CD4-positive, alpha-beta memory T cell (primary cell): ENCODE measurements at places on chromosomes 3 and 15. TPM values are rescaled to one million over a fixed set of nuclear protein-coding genes. Genes with fewer than 3 reads are reported as not detected.

GRCh38 chr3:185965496-185965895, 27.7 kb upstream of the TRA2B start:
- H3K27me3 ChIP-seq = no peaks in the 10 kb centered on the region
- no peak overlapping the region for H3K27ac ChIP-seq
- peaks cover under 1% of the 10 kb centered on the region for H3K4me1 ChIP-seq
- no peak overlapping the region for H3K4me3 ChIP-seq
- no peaks in the 10 kb centered on the region for H3K36me3 ChIP-seq

DNA sequence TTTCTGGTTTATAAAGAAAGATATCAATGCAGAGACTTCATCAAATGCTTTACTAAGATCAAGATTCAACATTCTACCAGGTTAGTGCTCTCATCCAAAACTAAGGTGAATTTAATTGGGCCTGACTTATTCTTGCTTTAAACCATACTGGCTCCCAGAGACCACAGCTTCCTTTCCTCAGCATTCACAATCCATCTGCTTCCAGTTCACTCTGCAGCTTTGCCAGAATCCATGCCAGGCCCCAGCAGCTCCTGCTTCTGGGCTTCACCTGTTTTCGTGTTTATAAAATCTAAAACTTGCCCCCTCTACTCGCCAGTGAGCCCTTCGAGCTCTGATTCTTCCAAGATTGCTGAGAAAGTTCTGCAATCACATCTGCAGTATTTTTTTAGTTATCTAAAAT, 2.3 kb downstream of the CPB1 start:
- no peaks in the 10 kb centered on the region for H3K36me3 ChIP-seq
- no peaks in the 10 kb centered on the region for H3K4me1 ChIP-seq
- H3K4me3 ChIP-seq = no peak overlapping the region
- no peaks in the 10 kb centered on the region for H3K27me3 ChIP-seq
- no peak overlapping the region for H3K27ac ChIP-seq

GRCh38 chr15:49817100-49817499, 196.3 kb downstream of the DTWD1 start:
- H3K27ac ChIP-seq = no peak overlapping the region
- DNase-seq = no peak
- H3K4me3 ChIP-seq = no peak overlapping the region
- no peaks in the 10 kb centered on the region for H3K27me3 ChIP-seq

The ATRIP gene
- 15.2 TPM for total RNA-seq

The SLC24A5 gene
- not detected for total RNA-seq

The RNF13 gene
- total RNA-seq = 63.3 TPM

- no peaks in the 10 kb centered on the region for H3K36me3 ChIP-seq
- no peaks in the 10 kb centered on the region for H3K4me1 ChIP-seq
- H3K4me3 ChIP-seq = no peak overlapping the region
- no peak overlapping the region for H3K27ac ChIP-seq
- H3K27me3 ChIP-seq = peaks cover 16% of the 10 kb centered on the region
Measured at GRCh38 chr3:55476515-55476914, 10.6 kb downstream of the WNT5A start.

DNA sequence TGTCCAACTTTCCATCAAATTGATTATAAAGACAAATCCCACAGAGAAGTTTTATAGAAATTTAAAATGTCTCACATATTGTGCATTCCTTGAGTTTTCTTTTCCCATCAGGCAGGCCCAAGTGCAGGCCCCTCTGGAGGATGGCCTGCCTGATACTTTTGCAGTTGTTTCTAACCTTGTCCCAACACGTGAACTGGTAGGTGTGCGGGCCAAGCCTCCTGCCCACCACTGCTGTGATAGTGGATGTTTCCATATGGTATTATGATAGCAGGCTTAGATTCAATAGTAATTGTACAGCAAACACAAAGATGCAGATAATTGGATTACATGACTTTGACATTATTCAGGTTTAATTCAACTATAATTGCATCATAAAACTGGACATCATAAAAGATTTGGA, 1.4 kb downstream of the P2RY12 start:
- no peak overlapping the region for H3K4me3 ChIP-seq
- no peaks in the 10 kb centered on the region for H3K36me3 ChIP-seq
- H3K27me3 ChIP-seq = no peaks in the 10 kb centered on the region
- no peak overlapping the region for H3K27ac ChIP-seq
- DNase-seq = no peak
- no peaks in the 10 kb centered on the region for H3K4me1 ChIP-seq

The SH2D7 gene
- total RNA-seq = not detected

The ZDHHC23 gene
- total RNA-seq = 5.2 TPM

The PEX5L gene
- not detected for total RNA-seq

DNA sequence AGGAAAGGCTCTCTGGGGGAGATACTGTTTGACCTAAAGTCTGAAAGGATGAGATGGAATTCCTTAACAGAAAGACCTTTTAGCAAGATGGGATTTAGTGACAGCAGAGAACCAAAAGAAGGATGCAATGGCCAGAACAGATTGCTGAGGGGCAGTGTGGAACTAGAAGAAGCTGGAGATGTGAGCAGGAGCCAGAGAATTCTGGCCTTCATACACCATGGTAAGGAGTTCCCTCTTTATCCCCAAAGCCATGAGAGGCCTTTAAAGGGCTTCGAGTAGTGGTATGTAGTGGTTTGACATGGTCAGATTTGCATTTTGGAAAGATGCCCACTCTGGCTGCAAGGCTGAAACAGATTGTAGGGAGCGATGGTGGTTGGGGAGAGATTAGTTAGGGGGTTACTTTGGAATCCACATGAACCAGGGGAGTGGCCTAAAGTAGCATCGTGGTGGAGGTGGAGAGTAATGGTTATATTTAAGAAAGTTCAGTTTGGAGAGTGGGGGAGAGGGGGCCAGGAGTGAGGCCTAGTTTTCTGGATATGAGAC, 34.0 kb upstream of the NPHP3 start:
- no peaks in the 10 kb centered on the region for H3K27me3 ChIP-seq
- H3K4me3 ChIP-seq = no peak overlapping the region
- DNase-seq = no peak

The EFCC1 gene
- not detected for total RNA-seq

DNA sequence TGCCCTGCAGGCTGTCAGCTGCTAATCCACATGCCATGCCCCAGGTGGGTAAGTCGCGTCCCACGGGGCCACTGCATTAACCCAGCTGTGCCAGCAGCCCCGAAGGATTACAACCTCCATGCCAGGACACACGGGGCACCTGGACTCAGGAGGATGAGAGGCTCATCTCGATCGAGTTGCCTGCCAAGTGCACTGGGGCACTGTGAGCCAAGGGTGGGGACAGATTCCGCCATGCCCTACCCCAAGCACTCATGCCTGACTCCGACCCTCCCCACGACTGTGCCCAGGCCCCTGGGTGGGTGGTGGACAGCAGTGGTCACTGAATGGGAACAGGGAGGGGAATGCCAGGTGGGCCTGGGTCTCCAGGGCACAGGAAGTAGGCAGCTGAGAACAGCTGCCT, 20.7 kb upstream of the SNRPA1 start:
- H3K4me1 ChIP-seq = peaks cover 6% of the 10 kb centered on the region
- no peaks in the 10 kb centered on the region for H3K36me3 ChIP-seq
- H3K4me3 ChIP-seq = no peak overlapping the region
- H3K27ac ChIP-seq = no peak overlapping the region
- no peaks in the 10 kb centered on the region for H3K27me3 ChIP-seq

- no peak overlapping the region for H3K4me3 ChIP-seq
- no peaks in the 10 kb centered on the region for H3K4me1 ChIP-seq
- no peak for DNase-seq
- H3K27ac ChIP-seq = no peak overlapping the region
Measured at GRCh38 chr3:138373736-138374094, 25.3 kb downstream of the MRAS start.

The POPDC2 gene
- total RNA-seq = 7.4 TPM

DNA sequence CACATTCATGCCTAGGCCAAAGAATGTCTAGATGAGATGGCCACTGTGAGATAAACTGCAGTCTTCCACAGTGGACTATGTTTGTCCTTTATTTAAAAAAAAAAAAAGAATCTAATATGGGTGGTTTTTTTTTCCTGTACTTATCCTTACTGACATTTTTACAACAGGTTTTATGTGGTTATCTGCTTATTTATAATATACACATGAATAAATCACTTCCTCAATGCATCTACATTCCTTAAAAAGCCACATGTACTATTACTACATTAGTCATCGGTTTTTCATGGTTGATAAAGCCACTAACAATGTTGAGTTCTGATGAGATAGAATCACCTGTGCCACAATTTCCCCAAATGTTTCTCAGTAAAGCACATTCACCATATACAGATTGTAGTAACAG, 341.3 kb upstream of the THBS1 start:
- no peak overlapping the region for H3K4me3 ChIP-seq
- no peaks in the 10 kb centered on the region for H3K27me3 ChIP-seq
- no peak overlapping the region for H3K27ac ChIP-seq
- no peak for DNase-seq
- no peaks in the 10 kb centered on the region for H3K36me3 ChIP-seq

DNA sequence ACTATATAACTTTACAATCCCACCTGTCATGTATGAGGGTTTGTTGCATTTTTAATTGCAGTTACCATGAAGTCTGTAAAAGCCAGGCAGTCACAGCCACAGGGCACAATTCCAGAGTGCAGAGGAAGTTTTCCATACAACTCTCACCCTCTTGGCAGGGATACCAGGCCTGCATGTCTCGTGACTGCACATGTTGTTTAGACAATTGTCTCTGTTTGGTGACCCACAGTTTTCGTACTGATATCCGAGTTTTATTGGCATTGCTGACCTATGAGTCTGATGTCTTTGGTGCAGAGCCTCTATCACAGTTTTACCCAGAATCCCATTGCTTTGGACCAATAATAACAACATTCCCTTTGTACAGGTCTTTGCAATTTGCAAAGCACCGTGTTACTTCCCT, 24.9 kb upstream of the MYZAP start:
- H3K36me3 ChIP-seq = no peaks in the 10 kb centered on the region
- peaks cover 17% of the 10 kb centered on the region for H3K4me1 ChIP-seq
- no peak overlapping the region for H3K4me3 ChIP-seq
- no peaks in the 10 kb centered on the region for H3K27me3 ChIP-seq
- no peak for DNase-seq

DNA sequence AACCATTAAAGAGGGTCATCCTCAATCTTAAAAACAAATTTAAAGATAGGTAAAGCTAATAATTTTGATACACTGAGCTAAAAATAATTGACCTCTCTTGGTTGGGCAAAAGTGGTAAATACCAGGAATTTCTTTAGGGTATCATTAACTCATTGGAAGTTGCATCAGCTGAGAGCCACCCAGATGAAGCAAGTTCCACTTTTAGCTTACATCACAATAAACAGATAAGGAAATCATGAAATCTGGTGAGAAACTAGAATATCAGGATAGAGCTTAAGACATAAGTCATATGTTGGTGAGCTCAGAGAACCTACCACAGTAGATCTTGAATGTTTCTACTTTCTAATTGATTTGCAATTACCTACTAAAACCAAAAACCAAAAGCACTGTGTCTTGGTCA, 97.4 kb upstream of the SLC2A2 start:
- no peaks in the 10 kb centered on the region for H3K4me1 ChIP-seq
- no peak overlapping the region for H3K4me3 ChIP-seq
- H3K27ac ChIP-seq = no peak overlapping the region
- peaks cover 69% of the 10 kb centered on the region for H3K36me3 ChIP-seq

- H3K4me3 ChIP-seq = no peak overlapping the region
- DNase-seq = no peak
- H3K27me3 ChIP-seq = no peaks in the 10 kb centered on the region
- no peaks in the 10 kb centered on the region for H3K4me1 ChIP-seq
- H3K36me3 ChIP-seq = no peaks in the 10 kb centered on the region
Measured at GRCh38 chr3:13561967-13562366, 13.0 kb downstream of the FBLN2 start.

- no peak overlapping the region for H3K27ac ChIP-seq
- H3K4me3 ChIP-seq = no peak overlapping the region
- H3K27me3 ChIP-seq = no peaks in the 10 kb centered on the region
- H3K36me3 ChIP-seq = no peaks in the 10 kb centered on the region
- H3K4me1 ChIP-seq = peaks cover 4% of the 10 kb centered on the region
- DNase-seq = no peak
Measured at GRCh38 chr3:27596921-27597320, 112.7 kb upstream of the SLC4A7 start.

The C3orf18 gene
- total RNA-seq = 14.3 TPM

The AGBL1 gene
- not detected for total RNA-seq

- no peak overlapping the region for H3K27ac ChIP-seq
- no peak overlapping the region for H3K4me3 ChIP-seq
- H3K4me1 ChIP-seq = peaks cover 10% of the 10 kb centered on the region
- no peak for DNase-seq
- H3K36me3 ChIP-seq = no peaks in the 10 kb centered on the region
- H3K27me3 ChIP-seq = no peaks in the 10 kb centered on the region
Measured at GRCh38 chr3:40997711-40998519, 201.4 kb upstream of the CTNNB1 start.

DNA sequence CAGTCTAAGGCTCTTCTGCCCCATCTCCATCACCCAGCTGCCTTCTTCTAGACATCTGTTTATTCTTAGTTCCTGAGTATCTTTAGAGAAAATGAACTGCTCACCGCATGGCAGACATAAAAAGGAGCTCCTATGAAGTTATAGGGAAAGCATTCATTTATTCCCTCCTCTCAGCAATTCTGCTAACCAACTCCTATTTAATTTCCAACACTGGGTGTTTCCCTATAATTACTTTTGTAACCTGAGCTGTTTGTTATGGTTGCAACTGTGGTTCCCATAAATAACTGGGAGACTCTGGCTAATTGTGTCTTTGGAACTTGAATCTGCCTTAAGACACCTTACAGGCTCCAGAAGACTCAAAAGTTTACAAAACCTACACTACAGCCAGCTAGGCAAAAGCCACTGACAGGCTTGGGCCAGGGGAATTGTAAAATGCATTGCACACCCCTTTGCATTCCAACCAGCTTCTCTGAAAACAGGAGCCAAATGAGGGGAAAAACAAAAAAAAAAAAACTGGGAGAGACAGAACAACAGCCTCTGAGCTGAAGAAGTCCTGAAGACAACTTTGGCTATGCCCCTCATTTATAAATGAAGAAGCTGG, 231.5 kb upstream of the FEZF2 start:
- no peaks in the 10 kb centered on the region for H3K4me1 ChIP-seq
- H3K4me3 ChIP-seq = no peak overlapping the region
- no peaks in the 10 kb centered on the region for H3K27me3 ChIP-seq
- H3K36me3 ChIP-seq = no peaks in the 10 kb centered on the region

DNA sequence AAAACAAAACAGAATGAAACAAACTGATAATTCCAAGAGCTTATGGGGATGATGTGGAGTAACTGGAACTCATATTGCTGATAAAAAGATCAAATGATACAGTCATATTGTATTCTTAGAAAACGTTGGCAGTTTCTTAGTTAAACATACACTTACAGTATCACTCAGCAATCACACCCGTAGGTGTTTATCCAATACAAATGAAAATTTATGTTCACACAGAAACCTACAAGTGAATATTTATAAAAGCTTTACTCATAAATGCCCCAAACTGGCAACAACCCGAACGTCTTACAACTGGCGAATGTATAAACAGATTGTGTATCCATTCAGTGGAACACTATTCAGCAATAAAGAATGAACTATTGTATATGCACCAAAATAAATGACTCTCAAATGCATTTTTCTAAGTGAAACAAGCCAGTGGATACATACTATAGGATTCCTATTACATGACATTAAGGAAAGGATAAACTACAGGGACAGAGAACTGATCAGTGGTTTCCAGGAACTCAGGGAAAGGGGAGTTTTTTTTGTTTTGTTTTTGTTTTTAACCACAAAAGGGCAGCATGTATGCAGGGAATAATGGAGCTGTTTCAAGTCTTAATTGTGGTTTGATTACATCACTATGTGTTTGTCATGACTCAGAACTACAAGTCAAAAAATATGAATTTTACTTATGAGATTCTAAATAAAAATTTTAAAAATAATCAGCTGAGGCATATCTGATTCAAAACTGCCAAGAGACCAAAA, 71.8 kb upstream of the NDUFB4 start:
- H3K4me3 ChIP-seq = no peak overlapping the region
- H3K36me3 ChIP-seq = no peaks in the 10 kb centered on the region
- H3K4me1 ChIP-seq = no peaks in the 10 kb centered on the region
- DNase-seq = no peak
- H3K27ac ChIP-seq = no peak overlapping the region
